ENCODE measurements at places on chromosomes 3 and 15.

DNA sequence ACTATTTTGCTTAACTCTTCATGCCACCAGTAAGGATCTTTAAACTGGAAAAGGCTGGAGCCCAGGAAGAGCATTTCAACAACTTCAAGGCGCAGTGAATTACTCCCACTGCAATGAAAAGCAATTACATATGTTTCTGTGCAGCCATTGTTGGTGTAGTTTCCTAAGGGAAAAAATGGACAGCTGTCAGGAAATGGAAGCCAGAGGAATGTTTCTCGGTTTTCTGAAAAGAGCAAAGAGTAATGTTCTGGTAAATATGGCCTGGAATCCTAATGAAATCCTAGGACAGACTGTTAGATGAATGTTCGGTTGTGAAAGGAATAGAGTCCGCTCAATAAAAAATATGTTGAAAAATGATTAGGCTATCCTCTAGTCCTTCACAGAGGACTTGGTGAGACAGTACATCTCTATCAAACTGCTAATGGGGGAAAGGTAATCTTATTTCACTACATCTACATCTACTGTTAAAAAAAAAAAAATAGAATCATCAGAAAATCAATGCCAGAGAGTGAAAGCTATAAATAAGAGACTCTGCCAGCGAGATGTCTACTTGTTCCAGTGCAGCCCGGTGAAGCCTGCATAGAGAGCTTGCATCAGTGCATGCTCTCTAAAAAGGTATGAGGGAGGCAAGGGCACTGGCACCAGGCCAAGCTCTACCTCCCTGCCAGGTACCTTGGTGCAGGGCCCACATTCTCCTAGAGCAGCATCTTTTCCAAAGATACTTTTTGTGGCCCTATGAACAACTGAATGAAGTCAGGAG, 68.2 kb upstream of the TJP1 start:
- DNase-seq: no peak

- no peak for DNase-seq
Observed at GRCh38 chr3:68485051-68485450, 447.3 kb downstream of the TAFA4 start.

- no peak for DNase-seq
Observed at GRCh38 chr3:25663347-25663868, 1.3 kb downstream of the TOP2B start.

DNA sequence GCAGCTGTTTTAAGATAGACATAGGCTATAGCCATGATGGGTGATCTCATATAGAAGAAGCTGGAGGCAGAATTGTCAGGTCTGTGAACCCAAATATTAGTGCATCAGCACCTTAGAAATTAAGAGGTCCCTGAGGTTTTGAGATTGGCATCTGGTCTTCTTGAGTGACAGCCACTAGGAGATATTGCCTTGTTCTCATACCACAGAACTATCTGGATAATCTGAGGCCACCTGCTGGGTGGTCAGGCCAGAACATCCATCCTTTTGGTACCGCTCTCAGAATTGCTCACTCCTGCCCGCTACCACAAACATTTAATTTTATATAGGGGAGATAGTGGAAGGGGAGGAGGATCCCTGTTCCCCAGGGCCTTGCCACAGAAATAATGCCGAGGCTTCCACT, 210.6 kb upstream of the ZPLD1 start:
- peak; percentile 14 for DNase-seq

DNA sequence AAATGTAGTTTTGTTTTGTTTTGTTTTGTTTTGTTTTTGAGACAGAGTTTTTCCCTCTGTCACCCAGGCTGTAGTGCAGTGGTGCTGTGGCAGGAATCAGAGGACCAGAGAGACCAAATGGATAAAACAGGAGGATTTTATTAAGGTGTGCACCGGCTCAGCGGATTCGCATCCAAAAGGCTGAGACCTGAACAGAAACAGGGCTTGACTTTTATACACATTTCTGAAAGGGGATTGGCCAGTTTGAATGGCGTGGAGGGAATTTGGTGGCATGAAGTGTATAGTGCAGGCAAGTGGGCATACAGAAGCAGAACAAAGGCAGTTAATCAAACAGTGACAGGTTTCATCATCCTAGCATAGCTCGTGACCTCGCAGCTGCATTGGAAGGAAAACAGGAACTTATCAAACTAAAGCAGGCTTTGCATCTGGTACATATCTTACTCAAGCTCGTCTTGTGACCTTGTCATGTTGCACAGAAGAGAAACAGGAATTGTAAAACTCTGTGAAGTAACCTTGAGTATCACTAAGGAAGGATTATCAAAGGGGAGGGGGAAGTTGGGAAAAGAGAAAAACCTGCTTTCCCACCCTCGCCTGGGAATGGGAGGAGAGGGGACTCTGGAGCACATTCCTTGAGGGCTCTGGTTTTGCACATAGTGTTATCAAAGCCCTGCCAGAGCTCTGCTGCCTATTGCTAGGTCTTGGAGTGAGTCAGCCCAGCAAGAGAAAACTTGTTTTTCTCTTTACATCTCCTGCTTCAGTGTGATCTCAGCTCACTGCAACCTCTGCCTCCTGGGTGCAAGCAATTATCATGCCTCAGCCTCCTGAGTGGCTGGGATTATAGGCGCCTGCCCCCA, 38.5 kb downstream of the C3orf62 start:
- DNase-seq: no peak

- DNase-seq: no peak
Observed at GRCh38 chr3:49865198-49865784, 4.4 kb downstream of the CAMKV start.

- no peak for DNase-seq
Observed at GRCh38 chr15:99359769-99360168, 108.5 kb downstream of the LRRC28 start.

DNA sequence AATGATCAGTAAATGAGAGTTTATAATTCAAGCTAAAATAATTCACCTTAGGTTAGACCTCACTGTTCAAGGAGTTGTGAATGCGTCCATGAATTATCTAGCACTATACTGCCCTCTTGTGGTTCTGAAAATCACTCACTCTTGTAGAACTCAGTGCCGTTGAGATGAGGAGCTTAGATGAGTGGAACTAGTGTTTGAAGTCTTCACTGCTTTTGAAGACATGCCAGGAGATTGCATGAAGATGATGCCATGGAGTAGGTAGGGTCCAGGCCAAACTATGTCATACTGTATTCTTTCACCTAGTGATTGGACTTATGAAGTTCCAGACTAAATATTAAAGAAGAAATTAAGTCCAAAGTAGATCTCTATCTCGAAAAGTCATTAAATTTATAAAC, 28.8 kb downstream of the LYSMD4 start:
- peak; percentile 62 for DNase-seq

DNA sequence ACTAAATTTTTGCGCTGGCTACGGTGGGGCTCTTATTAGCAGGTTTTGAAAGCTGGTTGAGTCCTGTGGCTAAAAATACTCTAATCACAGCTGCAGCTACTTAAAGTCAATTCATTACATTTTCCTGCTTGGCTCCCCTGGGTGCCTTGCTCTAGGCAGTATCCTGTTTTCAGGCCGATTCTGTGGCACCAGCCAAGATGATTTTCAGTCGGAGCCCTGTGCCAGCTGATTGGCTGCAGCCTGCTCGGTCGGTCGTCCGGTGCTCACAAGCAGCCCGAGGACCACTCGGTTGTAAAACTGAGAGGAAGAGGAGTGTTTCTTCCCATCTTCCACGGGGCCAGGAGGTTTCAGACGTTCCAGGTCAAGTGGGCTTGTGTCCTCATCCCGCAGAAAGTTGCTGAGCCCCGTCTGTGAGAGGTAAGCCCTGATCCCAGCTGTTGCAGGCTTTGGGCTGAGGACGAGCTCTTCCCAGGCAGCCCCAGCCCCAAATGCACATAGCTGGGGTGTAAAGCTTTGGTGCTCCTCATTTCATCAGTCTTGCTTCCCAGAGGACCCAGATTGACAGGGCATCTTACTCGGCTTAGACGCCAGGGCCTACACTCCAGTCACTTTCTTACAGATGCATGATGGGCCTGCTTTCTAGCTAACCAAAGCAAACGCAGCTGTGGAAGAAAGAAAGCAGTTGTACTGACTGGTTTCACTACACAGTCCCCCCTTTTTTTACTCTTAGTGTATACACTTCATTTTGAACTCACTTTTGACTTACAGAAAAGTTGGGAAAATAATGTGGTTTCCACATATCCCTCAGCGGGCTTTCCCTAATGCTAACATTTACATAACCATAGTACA, 15.9 kb downstream of the LYSMD4 start:
- no peak for DNase-seq

- no peak for DNase-seq
Observed at GRCh38 chr15:73957785-73958184, 31.5 kb downstream of the LOXL1 start.

- DNase-seq: no peak
Observed at GRCh38 chr3:37554364-37554763, 307.3 kb upstream of the CTDSPL start.

GRCh38 chr3:47008234-47008796, 28.8 kb downstream of the NBEAL2 start:
- no peak for DNase-seq

DNA sequence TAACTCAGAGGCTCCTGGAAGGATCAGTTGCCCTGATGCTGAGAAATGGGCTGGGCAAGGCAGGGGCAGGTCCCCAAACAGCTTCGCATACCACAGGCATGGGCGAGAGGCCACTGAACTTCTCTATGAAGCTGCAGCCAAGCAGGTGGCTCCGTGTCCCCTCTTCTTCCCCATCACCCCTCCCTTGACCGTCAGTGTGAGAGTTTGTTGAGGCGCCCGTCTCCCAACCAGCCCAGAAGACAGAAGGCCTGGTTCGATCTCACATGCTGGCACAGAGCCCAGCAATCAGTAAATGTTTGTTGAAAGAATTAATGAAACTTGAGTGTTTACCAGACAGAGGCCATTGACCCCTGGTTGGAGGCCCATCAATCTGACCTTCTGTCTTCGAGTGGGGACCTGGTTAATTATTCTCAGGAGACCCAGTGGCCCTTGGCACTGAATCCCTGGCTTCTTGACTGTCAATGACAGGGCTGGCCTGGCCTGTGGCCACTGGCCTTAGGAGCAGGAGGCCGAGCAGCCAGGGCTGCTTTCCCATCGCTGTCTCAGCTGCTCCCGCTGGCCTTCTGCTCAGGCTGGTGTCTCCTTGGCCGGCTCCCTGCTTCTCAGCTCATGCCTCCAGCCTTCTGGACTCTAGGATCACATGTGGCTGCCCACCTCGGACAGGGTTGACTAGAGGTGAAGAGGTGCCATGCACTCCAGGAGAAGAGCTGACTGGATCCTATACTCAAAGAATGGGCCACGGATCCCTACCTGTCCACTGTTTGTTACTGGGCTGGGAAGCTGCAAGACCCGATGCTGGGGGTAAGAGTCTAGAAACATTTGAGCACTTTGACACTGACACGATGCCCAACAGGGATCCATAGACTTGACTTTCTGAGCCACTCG, 113.4 kb downstream of the ASB7 start:
- DNase-seq: no peak

Data from HTR-8/SVneo (cell line).